ENCODE measurements at places on chromosomes 3 and 15. TPM values are rescaled to one million over a fixed set of nuclear protein-coding genes. Genes with fewer than 3 reads are reported as not detected.

MYLK gene
- 213 TPM for total RNA-seq

DNA sequence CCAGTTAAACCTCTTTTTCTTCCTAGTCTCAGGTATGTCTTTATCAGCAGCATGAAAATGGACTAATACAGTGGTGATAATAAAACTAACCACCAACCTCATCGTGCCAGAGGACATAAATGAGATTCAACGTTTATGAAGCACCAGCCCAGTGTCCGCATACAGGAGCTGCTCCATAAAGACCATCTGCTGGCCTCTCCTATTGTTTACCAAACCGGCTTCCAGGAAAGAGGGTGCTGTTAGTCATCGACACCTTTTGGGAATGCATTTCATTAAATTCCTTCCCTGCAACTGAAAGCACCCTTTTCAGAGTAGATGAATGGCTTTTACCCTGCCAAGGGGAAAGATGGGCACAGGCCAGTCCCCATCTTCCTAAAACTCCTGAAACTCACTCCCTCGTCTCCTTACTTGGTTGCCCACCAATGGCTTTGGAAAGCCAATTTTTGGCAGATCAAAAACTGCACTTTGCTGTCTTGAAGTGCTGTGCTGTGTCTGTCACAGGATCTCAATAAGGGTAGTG lies 122.1 kb downstream of the AQP9 start:
- no peaks in the 10 kb centered on the region for H3K27me3 ChIP-seq
- H3K27ac ChIP-seq = no peak overlapping the region
- peaks cover 8% of the 10 kb centered on the region for H3K4me1 ChIP-seq
- H3K4me3 ChIP-seq = no peak overlapping the region
- no peak for DNase-seq
- no peaks in the 10 kb centered on the region for H3K36me3 ChIP-seq

DNA sequence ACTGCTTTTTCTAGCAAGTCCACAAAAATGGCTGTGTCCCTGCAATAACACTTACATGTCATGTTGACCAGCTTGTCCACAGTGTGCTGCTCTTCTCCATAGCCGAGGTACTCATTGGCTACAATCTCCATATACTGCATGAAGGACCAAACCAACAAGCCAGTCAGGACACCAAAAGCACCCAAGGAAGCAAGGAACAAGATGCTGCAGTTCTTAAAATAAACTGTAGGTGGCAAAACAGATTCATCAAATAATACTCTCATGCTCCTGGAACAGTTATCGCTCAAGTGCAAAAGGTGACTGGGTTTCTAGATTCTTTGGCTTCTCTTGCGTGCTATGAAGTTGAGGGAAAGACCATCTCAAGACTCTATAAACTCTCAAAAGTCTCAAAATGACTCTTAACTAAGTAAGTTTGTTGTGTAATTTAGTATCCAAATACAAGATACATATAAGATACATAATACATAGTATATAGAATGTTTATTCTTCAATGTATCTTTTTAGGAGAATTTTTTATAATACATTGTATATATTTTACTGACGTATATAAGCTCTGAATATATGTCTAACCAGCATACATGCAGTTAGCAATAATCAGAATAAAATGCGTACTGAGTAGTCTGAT lies 57.0 kb downstream of the NEK10 start:
- H3K4me1 ChIP-seq = peaks cover 20% of the 10 kb centered on the region
- peak overlapping the region; percentile 58 for H3K27ac ChIP-seq
- H3K36me3 ChIP-seq = no peaks in the 10 kb centered on the region
- DNase-seq = no peak
- H3K27me3 ChIP-seq = no peaks in the 10 kb centered on the region
- no peak overlapping the region for H3K4me3 ChIP-seq

DNA sequence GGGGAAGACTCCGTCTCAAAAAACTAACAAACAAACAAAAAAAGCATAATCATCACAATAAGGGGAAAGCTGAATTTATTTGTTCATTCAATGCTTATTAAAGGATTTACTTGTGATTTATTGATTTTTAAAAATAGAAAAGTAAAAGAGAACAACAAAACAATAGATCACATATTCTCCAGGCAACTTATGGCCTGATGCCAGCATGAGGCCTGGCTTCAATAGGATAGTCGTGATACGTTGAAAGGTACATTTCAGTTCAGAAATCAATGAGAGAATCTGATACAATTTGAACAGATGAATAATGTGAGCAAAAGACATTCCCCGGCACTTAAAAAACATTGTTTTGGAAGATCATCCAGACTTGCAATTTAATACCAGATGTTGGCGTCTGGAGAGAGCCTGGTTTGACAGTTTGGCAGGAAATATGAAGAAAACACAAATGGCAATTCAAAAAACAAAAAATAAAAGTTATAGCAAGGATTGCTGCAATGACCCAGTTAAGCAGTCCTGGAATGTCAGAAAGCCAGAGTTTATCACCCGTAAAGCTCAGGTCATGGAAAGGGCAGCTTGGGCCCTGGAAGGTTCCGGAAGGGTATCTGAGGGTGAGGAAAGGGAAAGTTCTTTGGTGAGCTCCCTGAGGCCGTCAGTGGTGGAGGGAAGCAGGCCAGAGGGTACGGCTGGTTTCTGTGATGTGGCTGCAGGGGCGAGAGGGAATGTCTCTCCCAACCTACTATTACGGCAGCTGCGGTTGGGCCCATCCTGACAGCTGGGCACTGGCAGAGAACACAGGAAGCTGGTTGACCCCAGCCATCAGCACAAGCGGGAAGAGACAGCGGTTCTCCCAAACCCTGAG lies 230.2 kb upstream of the HES1 start:
- H3K36me3 ChIP-seq = no peaks in the 10 kb centered on the region
- no peak overlapping the region for H3K4me3 ChIP-seq
- H3K27me3 ChIP-seq = no peaks in the 10 kb centered on the region
- no peak overlapping the region for H3K27ac ChIP-seq
- DNase-seq = no peak

DNA sequence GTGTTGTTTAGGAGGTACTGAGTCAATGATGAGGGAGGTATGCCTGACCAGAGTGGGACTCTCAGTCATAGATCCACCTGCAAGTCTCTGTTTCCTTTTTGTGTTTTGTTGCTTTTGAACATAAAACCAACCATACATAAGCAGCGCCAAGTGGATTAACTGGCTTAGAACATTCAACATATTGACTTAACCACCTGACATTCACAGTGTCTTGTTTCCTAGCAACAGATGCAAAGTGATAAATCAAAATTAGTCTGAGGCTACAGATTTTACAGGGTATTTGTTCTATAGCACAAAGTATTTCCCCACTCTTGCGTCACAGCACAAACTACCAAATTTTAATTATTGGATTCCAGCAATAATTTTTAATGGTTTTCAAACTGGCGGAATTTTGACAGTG lies 283.8 kb downstream of the BBX start:
- H3K4me3 ChIP-seq = no peak overlapping the region
- no peaks in the 10 kb centered on the region for H3K4me1 ChIP-seq
- H3K36me3 ChIP-seq = peaks cover 33% of the 10 kb centered on the region

GRCh38 chr3:51954713-51955112 lies 468 bp upstream of the GPR62 start:
- H3K27ac ChIP-seq = no peak overlapping the region
- H3K4me1 ChIP-seq = peaks cover 9% of the 10 kb centered on the region
- no peak for DNase-seq
- no peaks in the 10 kb centered on the region for H3K27me3 ChIP-seq
- H3K36me3 ChIP-seq = peaks cover 35% of the 10 kb centered on the region
- H3K4me3 ChIP-seq = no peak overlapping the region

DNA sequence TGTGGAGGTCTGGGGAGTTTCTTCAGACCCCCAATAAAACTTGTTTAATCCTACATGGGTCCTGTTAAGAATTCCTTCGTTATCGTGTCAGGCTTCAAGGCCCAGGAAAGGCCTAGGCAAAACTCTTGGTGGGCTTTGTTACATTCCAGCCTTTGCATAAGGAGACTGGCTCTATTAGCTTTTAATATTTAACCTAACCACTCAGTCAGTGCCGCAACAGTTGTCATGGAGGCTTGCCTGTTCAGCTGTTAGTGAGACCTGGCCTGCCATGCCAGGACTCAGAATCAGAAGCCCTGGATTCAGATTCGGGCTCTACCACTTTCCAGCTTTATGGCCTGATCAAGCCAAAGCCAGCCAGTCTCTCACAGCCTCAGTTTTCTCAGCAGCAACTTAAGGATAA lies 19.6 kb downstream of the EIF1B start:
- no peaks in the 10 kb centered on the region for H3K36me3 ChIP-seq
- H3K27me3 ChIP-seq = no peaks in the 10 kb centered on the region
- no peak overlapping the region for H3K4me3 ChIP-seq
- H3K4me1 ChIP-seq = no peaks in the 10 kb centered on the region
- H3K27ac ChIP-seq = no peak overlapping the region

DNA sequence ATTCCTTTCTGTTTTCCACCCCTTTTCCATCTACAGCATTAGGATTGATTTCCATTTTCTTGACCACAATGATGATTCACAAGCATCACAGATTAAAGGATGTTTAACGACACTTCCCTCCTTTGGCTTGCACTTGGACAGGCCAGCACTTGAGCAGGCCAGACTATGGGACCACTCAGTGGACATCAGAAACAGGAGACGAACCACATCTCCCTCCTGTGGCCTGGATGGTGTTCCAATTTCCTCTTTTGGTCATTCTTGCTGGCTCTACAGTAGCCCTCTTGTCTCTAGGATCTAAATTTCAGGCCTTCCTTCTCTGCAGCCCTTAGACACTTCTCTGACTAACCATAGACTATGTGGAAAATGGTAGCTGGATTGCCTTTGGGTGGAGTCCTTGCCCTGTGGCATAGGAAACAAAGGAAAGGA lies 78.8 kb upstream of the BOC start:
- no peaks in the 10 kb centered on the region for H3K27me3 ChIP-seq
- no peaks in the 10 kb centered on the region for H3K36me3 ChIP-seq
- no peak overlapping the region for H3K4me3 ChIP-seq
- no peak overlapping the region for H3K27ac ChIP-seq
- H3K4me1 ChIP-seq = no peaks in the 10 kb centered on the region
- peak; percentile 9 for DNase-seq

Measured in SJSA1 (cell line).